AML-193 (cell line): ENCODE measurements at places on chromosomes 2 and 18.

DNA sequence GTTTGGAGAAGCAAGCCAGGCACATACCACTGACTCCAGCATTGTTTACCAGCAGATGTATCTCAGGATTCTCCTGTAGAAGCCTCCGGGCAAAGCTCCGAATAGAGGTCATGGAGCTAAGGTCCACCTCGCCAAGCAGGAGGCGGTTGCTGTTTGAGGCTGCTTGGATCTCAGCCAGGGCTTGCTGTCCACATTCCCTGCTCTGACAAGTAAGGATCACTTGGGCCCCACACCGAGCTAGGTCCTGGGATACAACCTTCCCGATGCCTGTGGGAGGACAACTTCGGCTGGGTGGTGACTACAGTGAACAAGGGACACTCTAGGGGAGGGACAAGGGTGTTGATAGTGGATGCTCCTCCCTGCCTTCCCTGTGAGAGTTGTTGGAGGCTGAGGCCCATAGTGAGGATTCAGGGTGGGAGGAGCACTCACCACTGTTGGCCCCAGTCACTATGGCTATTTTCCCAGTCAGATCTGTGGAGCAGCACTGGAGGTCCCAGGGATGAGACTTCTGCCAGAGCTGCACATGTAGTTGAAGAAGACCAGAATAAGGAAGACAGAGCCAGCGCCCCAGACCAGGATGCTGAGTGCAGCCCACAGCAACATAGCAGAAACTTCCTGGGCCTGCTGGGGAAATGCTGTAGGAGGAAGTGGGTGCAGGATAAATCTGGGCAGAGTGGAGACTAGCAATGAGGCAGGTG lies 8.3 kb downstream of the C2orf81 start:
- DNase-seq, result no peak

DNA sequence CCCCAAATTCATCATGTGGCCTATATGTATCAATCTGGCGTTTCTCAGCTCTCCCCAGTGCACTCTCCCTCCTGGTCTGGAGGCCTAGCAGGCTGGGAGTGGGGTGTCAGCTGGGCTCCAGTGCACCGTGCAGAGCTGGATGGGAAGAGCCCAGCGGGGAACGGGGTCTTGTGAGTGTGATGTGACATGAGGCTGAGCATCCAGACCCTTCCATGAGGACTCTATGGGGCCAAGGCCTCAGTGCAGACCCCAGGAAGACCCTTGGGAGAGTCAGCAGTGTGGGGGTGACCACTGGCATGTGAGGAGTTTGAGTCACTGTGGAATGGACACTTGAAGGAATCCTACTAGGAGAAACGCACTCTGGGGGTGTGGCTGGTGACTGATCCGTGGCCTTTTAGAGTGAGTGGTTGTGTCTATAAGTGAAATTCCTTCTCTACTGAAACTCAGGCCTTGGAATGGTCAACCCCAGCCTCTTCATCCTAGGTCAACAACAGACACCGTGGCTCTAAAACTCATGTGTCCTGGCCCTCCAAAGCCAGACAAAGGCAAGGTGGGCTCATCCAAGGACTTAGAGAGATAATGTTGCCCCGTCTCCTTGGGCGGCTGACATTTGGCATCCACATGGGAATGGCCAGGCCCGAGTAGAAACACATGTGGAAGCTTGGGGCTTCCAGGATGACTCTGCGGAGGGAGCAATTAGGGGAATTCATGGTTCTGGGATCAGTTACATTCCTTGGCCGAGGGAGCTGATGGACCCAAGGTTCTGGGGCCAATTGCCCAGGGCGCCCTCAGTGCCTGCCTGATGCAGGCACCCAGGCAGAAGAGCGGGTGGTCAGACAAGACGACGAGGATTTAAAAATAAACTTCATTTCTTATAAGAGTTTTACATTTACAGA lies 156.0 kb upstream of the TWIST2 start:
- DNase-seq, result no peak

DNA sequence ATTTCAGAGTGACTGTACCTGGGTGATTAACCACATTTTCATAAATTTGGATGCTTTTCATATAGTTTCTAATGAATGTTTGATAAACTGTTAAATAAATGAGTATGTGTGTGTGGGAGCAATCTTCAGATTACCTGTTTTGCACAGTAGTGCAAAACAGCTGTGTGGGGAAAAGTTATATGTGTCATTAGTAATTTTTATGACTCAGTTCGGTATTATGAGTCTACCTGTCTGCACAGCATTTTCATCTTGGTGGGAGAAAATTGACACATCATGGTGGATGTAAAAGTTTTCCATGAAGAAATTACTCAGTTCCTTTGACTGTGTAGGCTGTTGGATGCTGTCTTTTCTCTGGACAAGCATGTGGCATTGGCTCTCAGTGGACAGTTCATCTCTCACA lies 43.8 kb downstream of the LTBP1 start:
- no peak for DNase-seq

DNA sequence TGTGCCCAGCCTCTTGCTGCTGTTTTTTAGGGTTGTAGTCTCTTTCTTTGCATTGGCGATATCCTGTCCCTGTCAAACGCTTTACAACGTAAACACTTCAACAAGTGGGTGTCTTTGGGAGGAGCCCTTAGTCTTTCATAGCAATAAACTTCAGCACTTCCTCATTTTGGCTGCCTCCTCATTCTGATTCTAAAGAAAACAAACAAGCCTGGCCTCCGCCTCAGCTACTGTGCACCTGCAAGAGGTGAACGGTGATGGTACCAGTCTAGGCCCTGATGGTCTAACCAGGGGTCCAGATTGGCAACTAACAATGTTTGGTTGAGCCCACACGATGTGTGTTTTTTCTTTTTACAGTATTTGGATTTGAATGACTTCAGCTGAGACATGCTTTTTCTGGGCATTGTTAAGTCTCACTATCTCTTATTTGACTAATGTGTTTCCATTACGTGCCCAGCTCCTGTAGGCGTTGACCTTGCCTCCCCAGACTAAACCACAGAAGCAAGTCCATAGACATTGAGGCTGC lies 53.2 kb upstream of the CUL3 start:
- DNase-seq, result no peak

DNA sequence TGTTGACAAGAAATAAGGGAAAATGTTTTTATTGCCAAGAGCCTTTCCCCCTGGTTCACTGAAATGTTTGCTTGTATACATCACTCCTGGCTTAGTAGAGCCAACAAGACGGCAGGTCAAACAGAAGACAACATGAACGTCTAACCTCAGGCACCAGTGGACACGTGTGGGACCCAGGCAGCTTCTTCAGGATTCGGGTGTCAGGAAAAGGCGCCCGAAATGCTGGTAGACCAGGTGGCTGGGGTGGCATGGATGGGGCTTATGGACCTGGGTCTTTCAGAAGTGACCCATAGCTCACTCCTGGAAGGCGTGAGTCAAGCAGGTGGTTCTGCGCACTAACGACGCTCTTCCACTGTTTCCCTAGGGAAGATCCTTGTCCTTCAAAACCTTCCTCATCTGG lies 23.3 kb upstream of the NFATC1 start:
- no peak for DNase-seq

- no peak for DNase-seq
Measured at GRCh38 chr18:58698701-58699193, 27.5 kb downstream of the MALT1 start.
